ENCODE measurements at places on chromosomes 3 and 15.
A peak's percentile ranks its signal among the peaks of the same experiment; 100 is the strongest.

DNA sequence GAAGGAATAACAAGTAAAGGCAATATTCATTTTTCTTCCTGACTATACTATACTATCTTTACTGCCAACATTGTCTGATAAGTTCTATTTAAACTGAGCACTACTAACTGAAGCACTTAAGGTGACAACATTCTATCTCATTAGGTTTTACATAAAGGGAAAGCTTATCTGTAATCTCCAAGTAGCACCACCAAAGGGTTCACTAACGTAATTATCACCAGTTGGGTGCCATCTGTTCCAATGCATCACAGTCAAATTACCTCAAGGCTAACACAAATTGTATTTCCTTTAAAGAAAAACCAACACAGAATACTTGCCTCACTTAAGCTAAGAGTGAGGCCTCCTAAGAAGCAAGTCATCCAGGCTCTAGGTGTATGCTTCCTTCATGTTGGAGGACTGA is 453.8 kb downstream of the RAP2B start:
- DNase-seq = no peak

DNA sequence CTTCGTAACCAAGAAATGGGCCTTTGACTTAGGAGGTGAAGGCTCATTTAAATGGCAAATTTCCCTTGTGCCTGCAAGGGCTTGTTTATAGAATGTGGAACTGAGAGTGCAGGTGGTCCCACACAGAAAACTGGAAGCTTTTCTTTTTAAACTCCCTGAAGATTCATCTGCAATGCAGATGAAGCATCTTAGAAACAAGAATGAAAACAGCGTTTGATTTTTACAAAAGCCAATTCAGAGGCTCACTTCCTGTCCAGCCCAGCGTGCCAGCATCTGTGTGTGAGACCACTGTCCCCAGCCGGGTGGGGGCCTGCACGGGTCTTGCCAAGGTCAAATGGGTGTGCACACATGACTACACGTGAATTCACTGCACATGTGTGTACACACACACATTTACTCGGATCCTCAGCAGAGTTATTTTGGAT is 94.7 kb downstream of the LINGO1 start:
- no peak for DNase-seq

GRCh38 chr3:45198264-45199260 is 27.5 kb downstream of the TMEM158 start:
- DNase-seq = no peak

DNA sequence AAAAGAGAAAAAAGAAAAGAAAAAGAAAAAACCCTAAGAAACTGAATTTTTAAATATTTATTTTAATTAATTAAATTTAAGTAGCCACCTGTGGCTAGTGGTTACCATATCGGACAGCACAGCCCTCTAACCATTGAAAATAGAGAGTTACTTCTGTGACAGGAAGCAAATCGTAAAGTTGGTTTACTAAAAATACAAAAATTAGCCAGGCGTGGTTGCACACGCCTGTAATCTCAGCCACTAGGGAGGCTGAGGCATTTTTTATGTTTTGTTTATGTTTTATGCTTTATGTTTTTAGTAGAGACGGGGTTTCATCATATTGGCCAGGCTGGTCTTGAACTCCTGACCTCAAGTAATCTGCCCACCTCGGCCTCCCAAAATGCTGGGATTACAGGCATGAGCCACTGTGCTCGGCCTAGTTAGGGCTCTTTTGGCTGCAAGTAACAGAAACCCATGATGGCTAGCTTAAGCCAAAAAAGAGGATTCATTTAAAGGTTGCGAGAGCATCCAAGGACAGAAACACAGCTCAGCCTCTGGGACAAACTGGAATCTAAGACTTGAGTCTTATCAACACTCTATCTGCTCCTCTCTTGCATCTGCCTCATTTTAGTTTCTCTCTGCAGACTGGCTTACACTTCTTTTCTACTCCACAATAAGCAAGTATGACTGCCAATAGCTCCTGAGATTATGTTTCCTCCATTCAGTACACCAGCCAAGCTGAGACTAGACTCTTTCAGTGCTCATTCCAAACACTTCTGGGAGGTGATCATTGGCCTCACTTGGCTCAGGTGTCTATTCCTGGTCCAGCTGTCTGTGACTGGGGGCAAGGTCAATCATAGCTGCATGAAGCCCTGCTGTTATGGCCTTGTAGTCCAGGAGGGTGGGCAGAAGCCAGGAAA is 6.8 kb upstream of the SKIL start:
- no peak for DNase-seq

- DNase-seq = no peak
These were observed 56.3 kb downstream of the PPP2R3A start for GRCh38 chr3:136021803-136022202.

DNA sequence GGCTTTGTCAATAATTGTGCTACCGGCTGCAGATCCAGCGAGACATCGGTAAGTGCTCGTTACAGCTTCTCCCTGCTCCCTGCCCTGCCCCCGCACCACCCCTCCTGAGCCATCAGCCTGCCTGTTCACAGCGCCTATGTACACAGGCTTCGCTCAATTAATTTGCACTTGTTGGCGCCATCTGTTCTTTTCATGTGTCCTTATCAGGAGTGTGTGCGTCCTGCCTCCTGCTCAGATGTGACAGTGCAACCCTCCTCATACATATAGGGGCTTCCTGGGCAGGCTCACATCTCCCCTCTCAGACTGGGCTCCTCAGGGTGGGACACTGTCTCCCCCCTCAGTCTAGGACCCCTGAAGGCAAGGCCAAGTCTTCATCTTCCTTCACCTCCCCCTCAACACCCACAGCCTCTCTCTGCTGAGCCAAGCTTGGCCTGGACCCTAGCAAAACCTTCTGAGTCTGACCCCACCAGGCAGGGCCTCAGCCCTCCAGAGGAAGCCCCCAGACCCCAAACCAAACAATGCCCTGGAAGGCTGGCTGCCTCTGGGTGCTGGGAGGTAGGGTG is 54.9 kb downstream of the CYP11A1 start:
- DNase-seq = peak; percentile 90

DNA sequence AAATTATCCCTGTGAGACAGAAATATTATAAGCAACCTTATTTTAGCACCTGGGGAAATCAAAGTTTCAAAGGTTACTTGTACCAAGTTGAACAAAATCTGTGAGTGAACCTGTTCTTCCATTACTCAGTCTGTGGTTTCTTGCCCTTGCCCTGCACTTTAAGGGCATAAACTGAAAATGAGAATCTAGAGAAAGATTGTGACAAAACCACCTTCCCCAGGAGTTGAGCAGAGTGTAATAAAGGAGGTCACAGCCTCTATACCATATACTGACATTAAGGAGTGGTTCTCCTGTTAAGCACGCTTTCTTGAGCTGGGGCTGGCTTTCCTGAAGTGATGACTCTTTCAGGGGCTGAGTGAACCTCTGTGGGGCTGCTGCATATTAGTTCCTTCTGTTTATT is 143.4 kb downstream of the PDCD6IP start:
- DNase-seq = no peak

GRCh38 chr15:73598530-73599160 is 34.5 kb downstream of the NPTN start:
- no peak for DNase-seq

- no peak for DNase-seq
These were observed 149.6 kb downstream of the RORA start for GRCh38 chr15:61079529-61079928.

- no peak for DNase-seq
These were observed 10.9 kb downstream of the AMOTL2 start for GRCh38 chr3:134363381-134363755.

- DNase-seq = no peak
These were observed 1.4 kb downstream of the DLG1 start for GRCh38 chr3:197297002-197297401.

DNA sequence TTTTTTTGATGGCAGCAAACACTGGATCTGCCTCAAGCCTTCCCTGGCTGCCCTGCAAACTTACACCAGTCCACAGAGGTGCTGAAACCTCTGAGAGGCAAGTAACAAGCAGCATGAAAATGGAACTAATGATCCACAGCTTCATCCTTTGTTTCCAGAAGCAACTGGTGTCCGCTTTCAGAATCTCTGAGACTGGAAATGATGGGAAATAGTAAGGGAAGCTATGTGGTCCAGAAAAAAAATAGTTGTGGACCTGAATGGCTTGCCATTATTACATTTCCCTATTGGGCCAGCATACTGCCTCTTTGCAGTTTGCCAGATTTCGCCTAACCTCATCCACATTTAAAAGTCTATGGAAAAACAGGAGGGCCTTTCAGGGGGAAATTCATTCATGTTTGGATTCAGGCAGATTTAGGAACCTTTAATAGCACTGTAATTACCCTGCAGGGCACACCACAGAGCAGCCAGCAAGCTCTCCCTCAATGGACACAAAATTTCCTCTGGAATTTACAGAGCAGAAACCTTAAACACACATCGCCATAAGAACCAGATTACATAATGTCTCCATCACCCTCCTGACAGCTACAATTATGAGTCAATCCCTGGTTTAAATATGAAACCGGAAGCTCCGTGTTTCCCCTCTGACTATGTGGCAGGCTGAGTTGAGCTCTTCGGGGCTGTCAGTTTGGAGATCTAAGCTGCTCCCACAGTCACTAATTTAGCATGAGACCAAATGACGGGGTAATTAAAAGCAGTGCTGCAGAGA is 134.4 kb downstream of the TMCO5A start:
- no peak for DNase-seq

GRCh38 chr3:128584412-128585020 is 66.1 kb downstream of the RPN1 start:
- DNase-seq = peak; percentile 64

- no peak for DNase-seq
These were observed 90.9 kb downstream of the RAP2B start for GRCh38 chr3:153252963-153253362.

- DNase-seq = peak; percentile 3
These were observed 103.8 kb upstream of the IL12A start for GRCh38 chr3:159884661-159885402.

DNA sequence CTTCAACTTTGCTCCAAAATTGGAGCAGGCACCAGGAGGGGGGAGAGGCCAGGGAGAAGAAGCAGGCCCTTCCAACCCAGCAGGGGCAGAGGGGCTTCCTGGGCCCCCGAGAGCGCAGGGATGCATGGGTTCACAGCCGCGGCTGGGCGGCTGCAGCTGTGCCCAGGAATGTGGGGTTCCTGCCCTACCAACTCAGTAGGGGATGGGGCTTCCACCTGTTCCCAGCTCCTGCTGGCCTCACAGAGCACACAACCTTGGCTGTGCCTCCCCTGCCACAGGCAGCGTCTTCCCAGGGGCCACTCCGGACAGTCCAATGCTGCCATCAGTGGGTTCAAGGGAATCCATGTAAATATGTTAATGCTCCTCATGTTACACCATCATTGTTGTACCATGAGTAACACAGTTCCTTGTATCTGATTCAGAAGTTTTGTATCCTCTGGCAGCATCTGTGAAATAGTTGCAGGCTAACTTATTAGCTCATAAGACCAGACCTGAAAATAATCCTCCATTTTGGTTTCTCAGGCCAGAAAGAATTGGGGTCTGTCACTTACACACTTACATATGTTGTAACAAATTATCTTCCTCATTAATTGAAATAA is 12.1 kb upstream of the SIAH2 start:
- DNase-seq = no peak

GRCh38 chr15:70242951-70243685 is 145.4 kb upstream of the TLE3 start:
- DNase-seq = no peak

GRCh38 chr3:157067114-157067513 is 92.8 kb downstream of the CCNL1 start:
- no peak for DNase-seq

DNA sequence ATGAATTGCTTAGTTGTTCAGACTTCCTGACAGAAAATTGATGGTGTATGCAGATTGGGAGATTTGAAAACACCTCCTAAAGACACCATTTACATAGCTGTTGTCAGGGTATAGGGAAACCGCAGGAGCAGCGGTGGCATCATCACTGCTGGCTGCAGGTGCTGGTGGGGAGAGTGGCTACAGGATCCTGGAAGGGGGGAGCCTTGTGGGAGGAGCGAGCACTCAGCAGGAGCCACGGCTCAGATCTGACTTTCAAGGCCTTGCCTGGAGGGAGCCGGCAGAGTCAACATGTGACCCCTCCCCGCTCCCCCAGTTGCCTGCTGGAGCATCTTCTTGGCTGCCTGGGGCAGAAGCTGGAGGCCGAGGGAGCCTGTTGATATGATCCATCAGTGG is 26.1 kb downstream of the EDEM1 start:
- no peak for DNase-seq

- DNase-seq = no peak
These were observed 1009.9 kb upstream of the SEMA6D start for GRCh38 chr15:46707452-46707851.

DNA sequence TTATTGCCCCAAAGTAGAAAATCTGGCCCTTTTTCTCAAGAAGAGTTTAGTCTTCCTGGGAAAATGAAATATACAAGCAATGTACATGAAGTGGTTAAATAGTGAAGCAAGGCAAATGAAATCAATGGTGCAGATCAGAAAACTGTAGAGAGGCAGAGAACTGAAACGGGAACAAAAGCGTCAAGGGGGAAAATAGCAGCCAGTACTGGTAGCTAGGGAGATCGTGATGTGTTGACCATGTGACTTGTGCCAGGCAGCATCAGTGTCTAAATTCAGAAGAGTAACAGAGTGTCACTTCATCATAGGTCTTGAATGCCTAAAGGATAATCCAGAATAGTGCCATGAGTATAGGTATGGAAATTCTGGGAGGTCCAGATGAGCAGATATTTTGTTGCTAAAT is 163.1 kb downstream of the CHL1 start:
- no peak for DNase-seq

- DNase-seq = no peak
These were observed 4.4 kb downstream of the TMEM45A start for GRCh38 chr3:100496711-100497261.

DNA sequence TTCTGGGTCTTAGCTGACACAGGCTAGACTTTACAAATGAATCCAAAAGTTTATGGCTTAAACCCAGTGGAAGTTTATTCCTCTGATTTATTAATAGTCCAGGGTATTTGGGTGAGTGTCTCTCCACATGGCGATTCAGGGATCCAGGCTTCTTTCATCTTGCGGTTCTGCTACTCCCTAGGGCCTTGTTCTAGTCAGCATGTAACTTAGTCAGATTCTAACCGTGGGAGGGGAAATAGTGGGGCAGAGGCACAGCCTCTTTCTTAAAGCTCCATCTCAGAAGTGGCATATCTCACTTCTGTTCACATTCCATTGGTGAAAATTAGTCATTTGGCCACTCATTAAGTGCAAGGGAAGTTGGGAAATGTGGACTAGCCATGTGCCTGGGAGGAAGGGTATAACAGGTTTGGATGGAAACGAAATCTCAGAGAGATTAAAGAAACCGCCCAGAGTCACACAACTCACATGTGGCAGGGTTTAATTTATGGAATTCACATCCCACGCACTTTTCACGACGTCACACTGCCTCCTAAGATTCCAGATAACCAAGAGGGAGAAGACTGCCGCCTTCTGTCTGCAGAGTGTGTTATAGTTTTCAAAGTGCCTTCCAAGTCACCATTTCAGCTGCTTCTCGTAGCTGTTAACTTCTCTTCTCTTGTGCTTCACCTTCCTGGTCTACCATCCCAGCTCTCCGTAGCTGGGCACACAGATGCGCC is 11.4 kb upstream of the RASGRF1 start:
- no peak for DNase-seq

GRCh38 chr3:165624761-165625160 is 212.5 kb downstream of the BCHE start:
- DNase-seq = no peak

All from NCI-H510A (cell line).